ENCODE measurements at places on chromosomes 13 and 19.

DNA sequence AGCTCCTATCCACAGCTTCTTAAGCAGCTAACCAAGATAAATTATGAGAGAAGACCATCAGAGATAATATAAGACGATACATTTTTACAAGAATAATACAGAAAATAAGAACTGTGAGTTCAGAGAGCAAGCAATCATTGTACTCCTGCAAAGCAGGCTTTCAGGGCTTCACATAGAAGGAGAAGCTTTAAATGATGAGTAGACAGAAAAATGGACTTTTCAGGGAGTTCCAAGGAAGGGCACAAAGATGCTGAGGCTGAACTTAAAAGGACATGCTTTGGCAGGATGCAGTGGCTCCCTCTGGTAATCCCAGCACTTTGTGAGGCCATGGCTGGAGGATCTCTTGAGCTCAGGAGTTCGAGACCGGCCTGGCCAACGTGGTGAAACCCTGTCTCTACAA lies 159.5 kb downstream of the POU4F1 start:
- no peak for DNase-seq

GRCh38 chr19:15263361-15263985 lies 31.2 kb upstream of the EPHX3 start:
- no peak for DNase-seq

- DNase-seq: no peak
Observed at GRCh38 chr19:3356805-3357204, 9.6 kb upstream of the NFIC start.

DNA sequence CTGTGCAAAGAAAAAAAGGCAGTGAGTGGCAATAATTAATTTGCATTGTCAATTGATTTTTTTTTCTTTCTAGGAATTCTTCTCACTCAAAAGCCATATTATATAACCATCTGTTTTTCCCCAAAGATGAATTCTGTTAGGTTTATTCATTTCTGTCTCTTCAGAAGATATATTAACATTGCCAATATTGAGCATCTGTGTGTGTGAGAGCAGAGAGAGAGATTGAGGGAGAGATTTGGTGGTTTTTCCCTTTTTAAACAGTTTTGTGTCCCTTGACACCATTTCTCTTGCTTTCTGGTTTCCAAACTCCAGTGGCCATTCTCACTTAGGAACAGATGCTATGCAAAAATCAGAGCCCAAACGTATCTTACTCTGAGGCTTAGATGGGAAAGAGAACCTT lies 112.5 kb downstream of the LACC1 start:
- DNase-seq: no peak

All from stimulated activated naive CD4-positive, alpha-beta T cell treated with Interleukin-2 at 50 U/mL for 16 hours (primary cell).